Stimulated activated CD8-positive, alpha-beta memory T cell treated with anti-CD3 and anti-CD28 coated beads, Interleukin-15, amount 100 ng/mL, for 4 hours (primary cell): ENCODE measurements at places on chromosomes 6 and 20.

GRCh38 chr20:60292001-60292520 is 333.8 kb downstream of the CDH26 start:
- no peak for DNase-seq

DNA sequence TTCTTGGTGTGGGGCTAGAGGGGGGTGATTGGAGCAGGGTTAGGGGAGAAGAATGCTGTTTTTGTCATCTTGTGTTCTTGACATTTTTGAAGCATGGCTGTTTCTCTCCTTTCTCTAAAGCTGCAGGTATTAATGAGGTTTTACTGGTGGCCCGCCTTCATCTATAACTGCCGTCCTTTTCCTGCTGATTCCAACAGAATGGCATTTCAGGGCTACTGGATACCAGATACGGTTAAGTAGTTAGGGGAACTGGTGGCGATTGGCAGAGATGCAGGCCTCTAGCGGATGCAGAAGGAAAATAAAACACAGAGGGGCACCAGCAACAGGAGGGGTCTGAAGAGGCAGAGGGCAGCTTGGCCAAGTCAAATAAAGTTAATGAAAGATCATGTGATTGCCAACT is 89.7 kb upstream of the EEF1E1 start:
- no peak for DNase-seq

DNA sequence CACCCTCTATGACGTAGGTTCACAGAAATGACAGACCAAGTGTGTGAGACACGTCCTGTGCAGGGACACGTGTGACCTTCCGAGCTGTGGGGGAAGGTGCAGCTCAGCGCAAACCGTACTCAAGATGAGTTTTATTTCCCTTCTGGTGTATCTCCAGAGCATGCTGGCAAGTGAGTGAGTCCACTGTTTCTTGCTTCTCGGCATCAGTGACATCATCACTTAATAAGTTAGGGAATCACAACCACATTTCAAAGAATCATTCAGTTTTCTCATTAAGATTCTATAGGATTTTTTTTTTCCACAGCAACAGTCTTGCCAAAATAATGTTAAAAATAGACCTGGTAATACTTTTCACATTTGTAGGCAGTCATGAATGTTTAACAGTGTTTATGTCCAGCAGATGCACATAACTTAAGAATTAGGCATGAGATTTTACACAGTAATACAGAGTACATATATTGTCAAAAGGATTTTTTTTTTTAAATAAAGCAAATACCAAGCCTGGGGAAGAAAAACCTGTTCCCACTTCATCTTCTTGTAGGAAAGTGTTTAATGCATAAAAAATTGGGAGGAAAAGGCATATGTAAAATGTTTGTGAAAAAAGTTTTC is 417.8 kb downstream of the CDC5L start:
- DNase-seq: no peak

- no peak for DNase-seq
These were observed 30.8 kb upstream of the SMLR1 start for GRCh38 chr6:130796313-130796905.

- no peak for DNase-seq
These were observed 22.7 kb upstream of the CTAGE9 start for GRCh38 chr6:131733376-131734016.

DNA sequence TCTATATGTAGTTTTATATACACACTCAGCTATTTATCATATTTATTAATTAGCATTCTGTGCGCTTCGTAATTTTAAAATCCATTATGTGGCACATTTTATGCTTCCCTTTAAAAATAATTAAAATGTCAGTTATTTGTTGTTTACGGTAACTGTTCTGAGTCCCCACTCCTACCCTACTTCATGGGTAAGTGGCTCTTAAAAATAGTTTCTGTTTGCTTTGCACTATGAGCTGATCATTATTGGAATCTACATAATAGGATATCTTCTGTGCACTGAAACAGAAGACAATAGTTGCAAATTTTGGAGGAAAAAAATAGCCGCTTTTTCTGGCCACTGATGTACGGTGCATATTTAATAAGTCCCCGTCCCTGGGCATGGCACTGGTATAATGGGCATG is 25.2 kb downstream of the LCA5 start:
- no peak for DNase-seq

GRCh38 chr20:1377341-1377871 is 15.4 kb downstream of the FKBP1A start:
- DNase-seq: no peak

DNA sequence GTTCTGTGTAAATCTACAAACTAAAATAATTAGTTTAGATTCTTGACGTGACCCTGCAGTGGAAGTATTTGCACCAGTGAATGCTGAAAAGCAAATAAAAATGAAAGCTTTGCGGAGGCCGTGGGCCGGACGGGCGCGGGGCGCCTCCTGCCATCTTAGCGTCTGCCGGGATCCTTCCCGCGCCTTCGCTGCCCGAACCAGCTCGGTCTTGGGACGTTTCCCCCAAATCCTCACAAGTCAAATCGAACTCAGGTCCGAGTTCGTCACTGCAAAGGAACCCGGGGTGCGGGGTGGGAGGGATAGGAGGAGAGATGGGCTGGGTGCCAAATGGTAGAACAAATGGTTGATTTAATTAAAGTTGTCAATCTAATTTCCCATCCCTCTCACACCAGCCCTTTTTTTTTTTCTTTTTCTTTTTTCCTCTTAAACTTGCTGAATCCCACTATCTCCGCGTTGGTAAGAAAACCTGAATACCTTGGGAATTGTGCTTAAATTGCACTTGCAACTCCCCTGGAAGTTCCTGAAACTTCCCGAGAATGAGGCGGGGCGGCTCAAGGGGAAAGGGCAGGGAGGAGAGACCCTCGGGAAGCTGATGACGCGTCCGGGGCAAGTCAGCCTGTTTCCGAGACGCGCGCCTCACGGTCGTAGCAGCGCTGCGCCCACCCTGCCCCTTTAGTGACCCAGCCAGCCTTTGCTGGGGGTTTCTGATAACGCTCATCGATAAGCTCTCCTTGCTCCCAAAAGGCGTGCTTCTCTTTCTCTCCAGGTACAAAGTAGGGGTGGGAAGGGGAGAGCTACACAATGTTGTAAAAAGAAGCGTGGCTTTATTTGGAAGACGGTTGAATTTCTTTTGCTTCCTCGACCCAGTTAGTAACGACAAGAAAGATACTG is 1.8 kb downstream of the GJA1 start:
- DNase-seq: no peak

DNA sequence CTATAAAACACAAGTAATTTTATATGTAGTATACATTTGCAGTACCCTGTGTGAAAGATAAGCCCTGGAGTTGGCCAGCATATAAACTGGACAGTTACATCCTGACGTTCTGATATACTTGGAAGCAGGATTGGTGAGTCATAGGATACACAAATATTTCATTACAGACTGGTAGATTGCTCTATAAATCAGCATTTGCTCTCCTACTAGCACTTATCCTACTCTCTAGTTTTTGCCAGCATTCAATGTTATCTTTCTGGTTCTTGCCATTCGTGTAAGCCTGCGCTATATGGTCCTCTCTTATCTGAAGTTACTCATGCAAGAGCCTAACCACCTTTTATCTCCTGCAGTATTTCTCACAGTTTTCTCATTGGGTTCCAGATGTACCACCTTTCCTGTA is 680.2 kb upstream of the MMS22L start:
- no peak for DNase-seq

- DNase-seq: no peak
These were observed 27.7 kb upstream of the PAX1 start for GRCh38 chr20:21677781-21678180.

DNA sequence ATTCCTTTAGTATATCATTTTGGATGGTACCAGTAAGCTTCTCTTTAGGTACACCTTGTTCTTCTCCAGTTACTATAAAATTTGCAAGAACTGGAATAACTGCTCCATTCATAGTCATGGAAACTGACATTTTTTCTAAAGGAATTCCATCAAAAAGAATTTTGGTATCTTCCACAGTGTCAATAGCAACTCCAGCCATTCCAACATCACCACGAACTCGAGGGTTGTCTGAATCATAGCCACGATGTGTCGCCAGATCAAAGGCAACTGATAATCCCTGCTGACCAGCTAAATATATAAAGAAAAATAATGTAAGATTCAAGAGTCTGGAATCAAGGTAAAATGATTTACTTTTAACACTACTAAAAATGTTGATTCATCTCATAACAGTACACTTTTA is 5.3 kb downstream of the MMUT start:
- no peak for DNase-seq

GRCh38 chr6:131682442-131682841 is 18.8 kb downstream of the OR2A4 start:
- no peak for DNase-seq

DNA sequence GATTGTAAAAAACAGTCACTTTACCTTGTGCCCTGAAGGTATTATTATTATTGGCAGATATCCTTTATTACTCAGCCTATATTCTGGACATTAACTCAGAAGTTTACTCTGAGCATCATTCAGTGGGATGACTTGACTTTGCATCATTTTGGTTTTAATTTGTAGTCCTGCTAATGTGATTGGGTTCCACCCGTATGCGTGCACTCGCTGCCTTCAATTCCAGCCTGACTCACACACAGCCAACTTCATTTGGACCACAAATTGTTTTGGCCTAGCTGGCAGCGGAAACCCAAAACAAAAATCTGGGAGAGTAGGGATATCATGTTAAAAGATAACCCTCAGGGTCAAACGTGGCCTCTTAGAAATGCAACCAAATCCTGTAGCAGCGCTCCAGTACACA is 704.4 kb upstream of the SLC35B3 start:
- no peak for DNase-seq

- DNase-seq: no peak
These were observed 25.7 kb downstream of the TCF15 start for GRCh38 chr20:584161-584970.

- no peak for DNase-seq
These were observed 356.2 kb downstream of the GJA1 start for GRCh38 chr6:121791396-121792315.

DNA sequence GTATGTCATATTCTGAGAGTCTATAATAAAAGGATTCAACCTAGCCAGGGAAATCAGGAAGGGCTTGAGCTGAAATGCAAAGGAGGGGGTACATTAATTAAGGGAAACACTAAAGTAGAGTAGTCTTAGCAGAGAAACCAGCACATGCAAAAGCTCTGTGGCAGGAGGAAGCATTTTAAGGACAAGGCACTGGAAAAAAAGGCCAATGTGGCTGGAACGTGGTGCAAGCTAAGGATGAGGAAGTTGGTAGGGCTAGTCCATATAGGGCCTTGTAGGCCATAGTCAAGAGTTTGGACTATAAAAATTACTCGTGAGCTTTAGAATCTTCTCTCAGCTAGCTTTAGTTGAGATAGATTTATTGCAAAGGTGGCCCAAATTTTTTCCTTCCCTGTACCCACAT is 75.2 kb upstream of the TOP1 start:
- DNase-seq: no peak

GRCh38 chr6:2480267-2480966 is 235.0 kb upstream of the GMDS start:
- DNase-seq: no peak

GRCh38 chr6:155599561-155599960 is 143.9 kb upstream of the NOX3 start:
- DNase-seq: no peak

- DNase-seq: no peak
These were observed 13.9 kb downstream of the PMEPA1 start for GRCh38 chr20:57695940-57696339.

DNA sequence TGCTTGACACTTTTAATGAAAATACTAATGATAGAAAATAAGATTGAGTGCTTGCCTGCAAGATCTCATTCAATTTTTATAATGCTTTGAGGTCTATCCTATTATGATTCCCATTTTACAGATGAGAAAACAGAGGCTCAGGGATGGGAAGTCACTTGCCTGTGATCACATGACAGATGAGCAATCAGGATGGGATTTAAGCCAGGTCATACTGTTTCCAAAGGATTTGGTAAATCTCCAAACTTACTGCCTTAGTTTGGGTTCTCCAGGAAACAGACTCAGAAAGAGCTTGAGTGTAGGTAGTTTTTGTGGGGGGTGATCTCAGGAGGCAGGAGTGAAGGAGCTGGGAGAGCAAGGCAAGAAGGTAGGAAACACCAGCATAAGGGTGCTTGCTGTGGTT is 456.3 kb downstream of the MAFB start:
- DNase-seq: no peak

DNA sequence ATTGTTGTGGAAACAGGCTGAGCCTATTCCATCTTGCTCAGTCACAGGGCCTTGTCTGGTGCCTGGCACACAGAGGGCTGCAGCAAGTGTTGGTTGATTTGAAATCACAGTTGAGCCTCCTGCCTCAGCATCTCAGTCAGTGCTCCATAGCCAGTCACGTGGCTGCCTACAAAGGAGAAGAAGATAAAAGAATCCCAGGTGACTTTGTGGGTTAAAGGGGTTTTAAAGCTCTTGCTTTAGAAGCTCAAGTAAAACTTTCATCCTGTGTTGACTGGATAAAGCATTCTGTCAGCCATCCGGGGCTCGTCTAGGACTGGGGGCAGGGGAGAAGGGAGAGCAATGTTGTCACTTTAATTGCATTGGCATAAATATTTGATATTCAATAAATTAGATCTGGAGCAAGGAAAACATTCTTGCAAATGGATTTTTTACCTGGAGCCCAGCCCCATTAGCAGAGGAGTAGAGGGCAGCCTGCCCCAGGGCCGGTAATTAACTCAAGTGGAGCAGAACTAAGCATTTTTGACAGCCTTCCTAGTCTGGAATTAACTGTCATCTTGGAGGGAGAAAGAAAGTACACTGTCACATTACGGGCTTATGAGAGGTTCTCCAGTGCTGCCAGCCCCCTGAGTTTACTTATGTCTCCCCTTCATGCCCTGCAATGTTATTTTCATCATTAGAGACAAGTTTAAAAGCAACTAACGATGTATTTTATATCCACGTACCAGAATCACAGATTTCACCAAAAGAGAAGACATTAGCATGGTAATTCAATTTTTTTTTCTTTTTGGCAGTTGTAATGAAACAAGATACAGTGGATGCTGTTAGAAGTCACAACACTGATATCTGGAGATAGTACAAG is 71.7 kb upstream of the GTSF1L start:
- no peak for DNase-seq

- no peak for DNase-seq
These were observed at the start of gene RAMACL for GRCh38 chr6:166586424-166587156. Gene RAMACL, minus strand, starts transcription at chr6:166586678. Its CDS starts 201 bp downstream, at chr6:166586477.

DNA sequence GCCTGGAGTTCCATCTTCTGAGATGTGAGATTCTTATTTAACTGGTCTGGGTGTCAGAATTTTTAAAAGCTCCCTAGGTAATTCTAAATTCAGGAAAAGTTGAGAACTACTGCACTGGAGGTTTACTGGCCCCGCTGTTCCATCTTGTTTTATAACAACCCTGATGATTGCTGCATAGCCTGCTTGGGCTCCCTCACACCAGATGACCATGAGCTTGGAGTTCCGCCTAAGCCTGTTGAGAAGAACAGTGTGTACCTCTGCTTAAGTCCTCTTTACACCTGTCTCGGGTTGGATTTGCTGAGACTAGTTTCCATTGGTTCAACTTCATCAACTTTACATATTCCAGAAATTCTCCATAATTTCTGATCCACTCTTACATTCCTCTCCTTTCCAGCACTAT is 77.9 kb downstream of the FKBP5 start:
- DNase-seq: no peak
